ENCODE measurements at places on chromosomes 2 and 18.

DNA sequence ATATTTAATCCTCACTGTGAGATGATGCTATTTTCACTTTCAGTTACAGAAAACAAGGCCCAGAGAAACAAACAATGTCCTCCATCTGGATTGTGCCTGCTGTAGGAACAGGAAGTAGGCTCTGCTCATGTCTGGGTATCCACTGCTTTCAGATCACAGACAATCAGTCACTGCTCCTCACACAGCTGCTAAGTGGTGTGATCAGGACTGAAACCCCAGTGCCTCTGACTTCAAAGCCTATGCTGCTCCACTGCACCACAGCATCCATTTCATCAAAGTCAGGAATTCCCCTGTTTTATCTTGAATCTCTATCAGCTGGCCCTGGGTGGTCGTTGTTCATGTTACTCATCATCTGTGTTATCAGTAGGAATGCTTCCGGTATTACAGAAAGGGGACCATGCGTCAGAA lies 303.8 kb upstream of the TRIB2 start:
- DNase-seq: no peak

- no peak for DNase-seq
Measured at GRCh38 chr2:224400886-224401632, 848 bp downstream of the FAM124B start.

- no peak for DNase-seq
Measured at GRCh38 chr2:112021781-112022231, 33.3 kb upstream of the TMEM87B start.

DNA sequence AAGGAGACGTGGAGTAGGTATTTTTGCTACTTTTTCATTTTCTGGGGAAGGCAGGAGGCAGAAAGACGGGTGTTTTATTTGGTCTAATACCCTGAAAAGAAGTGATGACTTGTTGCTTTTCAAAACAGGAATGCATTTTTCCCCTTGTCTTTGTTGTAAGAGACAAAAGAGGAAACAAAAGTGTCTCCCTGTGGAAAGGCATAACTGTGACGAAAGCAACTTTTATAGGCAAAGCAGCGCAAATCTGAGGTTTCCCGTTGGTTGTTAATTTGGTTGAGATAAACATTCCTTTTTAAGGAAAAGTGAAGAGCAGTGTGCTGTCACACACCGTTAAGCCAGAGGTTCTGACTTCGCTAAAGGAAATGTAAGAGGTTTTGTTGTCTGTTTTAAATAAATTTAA lies 3.4 kb downstream of the FZD7 start:
- no peak for DNase-seq

- no peak for DNase-seq
Measured at GRCh38 chr2:19312949-19313348, 45.5 kb downstream of the OSR1 start.

DNA sequence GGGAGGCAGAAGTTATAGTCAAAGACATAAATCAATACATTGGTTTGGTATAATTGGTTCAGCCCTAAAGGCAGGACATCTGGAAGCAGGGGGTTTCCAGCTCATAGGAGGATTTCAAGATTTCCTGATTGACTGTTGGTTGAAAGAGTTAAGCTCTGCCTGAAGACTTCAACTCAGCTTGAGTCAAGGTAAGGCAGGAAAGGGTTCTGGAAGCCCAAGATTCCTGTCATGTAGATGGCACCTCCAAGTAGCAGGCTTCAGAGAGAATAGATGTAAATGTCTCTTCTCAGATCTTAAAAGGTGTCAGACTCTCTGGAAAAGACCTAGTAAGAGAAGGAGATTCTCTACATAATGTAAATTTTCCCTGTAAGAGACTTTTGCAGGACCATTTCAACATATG lies 335.3 kb downstream of the RIT2 start:
- DNase-seq: no peak

- no peak for DNase-seq
Measured at GRCh38 chr18:37640504-37640903, 74.9 kb upstream of the CELF4 start.

DNA sequence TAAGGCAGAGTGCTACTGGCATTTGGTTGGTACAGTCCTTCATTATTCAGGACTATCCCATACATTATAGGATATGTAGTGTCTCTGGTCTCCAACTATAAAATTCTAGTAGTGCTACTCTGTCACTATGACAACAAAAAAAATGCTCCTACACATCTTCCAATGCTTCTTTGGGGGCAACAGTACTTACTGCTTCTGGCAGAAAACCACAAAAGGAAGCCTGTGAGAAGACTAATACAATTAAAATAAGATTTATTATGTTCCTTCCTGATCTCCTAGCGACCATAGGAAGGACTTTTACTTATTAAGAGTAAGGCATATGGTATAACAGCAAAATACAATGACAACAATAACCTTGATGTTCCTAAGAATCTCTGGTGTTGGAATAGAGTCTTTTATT lies 48.4 kb upstream of the CPO start:
- no peak for DNase-seq

DNA sequence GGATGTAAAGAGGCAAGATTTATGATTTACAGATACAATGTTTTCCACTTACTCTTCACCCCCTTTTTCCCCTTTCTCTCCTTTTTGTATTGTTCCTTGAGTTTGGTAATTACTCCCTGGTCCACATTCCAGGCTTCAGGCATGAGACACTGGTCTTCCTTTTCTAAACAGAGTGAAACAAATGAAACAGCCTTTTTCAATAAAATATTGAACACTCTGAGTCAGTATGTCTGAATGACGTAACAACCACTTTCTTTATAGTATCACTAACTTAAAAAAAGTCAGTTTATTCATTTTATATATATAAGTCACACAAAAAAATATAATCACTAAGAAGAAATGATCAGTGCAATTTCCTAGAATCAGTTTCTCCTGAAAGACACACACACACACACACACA lies 79.7 kb downstream of the STRN start:
- no peak for DNase-seq

DNA sequence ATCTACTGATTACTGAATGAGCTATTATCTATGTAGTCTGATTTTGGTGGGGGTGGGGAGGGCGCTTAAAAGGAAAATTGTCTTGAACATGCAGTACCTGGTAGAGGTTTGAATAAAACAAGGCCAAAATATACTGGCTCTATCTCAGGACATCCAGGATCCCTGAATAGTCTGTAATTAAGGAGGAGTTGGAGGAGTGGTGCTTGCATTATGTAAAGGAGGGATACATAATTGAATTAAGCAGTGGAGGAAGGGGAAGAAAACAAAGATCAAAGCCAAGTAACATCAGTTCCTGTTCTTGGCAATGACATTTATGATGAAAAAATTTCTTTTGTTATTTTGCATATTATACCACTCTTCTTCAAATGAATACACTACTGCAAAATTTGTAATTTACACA lies 539.4 kb upstream of the ZEB2 start:
- DNase-seq: no peak

GRCh38 chr2:47309952-47310800 lies 92.8 kb upstream of the MSH2 start:
- DNase-seq: no peak

DNA sequence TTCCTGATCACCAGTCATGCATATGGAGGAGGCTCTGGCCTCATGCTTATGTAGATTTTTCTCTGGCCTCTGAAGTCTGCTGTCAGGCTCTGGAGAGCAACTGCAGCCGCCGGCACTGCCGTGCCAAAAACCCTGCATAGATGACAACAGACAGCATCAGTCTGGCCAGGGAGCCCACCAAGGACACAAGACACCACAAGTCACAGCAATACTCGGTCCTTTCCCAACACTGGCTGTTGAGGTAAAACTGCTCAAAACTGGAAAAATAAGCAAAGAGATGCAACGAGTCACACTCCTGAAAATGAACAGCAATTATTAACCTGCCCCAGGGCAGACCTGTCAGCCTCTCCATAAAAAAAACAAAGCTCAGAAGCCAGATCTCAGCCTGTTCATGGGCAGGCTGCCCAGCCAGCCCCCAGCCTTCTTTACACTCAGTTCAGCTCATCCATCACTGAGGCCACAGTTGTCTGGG lies 186.0 kb upstream of the RAB6C start:
- no peak for DNase-seq

GRCh38 chr2:155846259-155846658 lies 486.3 kb downstream of the NR4A2 start:
- DNase-seq: no peak

GRCh38 chr2:98137196-98137595 lies 50.2 kb downstream of the VWA3B start:
- no peak for DNase-seq

GRCh38 chr2:5235701-5236100 lies 456.5 kb upstream of the SOX11 start:
- no peak for DNase-seq
